Muscle of back (tissue), 13 donors: ENCODE measurements at places on chromosomes 3 and 15. TPM values are rescaled to one million over a fixed set of nuclear protein-coding genes. Genes with fewer than 3 reads are reported as not detected.

- DNase-seq = peak; percentile 97
These were observed 49.7 kb downstream of the PDHB start for GRCh38 chr3:58383904-58384303.

- DNase-seq = no peak
These were observed 226.6 kb downstream of the ADAMTS17 start for GRCh38 chr15:100115066-100115710.

The CCRL2 gene
- 0.35 TPM for polyA plus RNA-seq

DNA sequence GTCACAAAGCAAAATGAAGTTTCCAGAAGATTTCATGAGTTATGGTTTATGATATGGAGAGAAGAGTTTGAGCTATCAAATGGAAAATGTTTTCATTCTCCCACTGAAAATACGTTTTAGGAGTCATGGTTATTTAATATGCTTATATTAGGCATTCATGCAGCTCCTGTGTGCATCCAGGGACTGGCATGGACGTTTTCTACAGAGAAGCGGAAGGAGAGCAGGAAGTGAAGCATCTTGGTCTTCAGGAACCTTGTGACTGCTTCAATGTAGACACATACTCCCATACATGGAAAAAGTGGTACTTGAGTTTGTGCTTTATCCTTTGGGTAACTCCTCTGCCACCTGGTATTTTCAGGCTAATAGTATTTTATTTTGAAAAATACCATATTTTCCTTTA is 43.3 kb upstream of the TOP2B start:
- DNase-seq = no peak

The ZBTB20 gene
- 4.5 TPM for polyA plus RNA-seq

The UROC1 gene
- not detected for polyA plus RNA-seq

DNA sequence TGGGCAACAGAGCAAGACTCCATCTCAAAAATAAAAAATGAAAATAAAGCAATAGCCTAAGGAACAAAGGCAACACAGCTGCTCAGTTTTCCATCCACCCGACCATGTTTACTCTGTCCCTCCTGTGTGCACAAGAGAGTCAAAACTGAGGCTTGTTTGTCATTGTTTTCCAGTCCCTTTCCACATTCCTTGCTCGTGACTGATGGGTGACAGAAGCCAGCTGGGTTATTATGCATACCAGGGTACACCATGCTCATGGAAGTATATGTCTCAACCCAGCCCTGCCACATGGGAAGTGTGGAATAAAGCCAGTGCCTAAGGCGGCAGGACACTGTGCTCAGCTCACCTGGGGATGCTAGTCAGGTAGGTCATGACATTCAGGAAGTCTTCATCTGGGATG is 49.5 kb downstream of the MCF2L2 start:
- DNase-seq = no peak

DNA sequence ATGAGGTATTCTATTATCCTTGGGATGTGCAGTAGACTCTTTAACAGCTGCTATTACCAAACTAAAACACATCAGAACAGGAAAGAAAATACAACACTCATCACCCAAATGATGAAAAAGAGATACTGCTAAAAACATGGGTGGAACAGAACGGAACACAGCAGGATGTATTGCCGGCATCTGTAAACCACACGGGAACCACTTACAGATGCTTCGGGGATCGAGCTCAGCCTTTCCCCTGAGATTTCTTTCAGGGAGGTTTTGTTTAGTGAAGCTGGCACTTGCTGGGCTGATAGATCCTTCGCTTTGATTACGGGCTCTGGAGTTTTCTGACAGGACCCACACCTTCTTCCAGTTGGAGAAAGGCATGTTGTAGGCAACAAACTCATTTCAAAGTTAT is 182.3 kb upstream of the FAM3D start:
- DNase-seq = no peak

GRCh38 chr3:115577000-115577399 is 46.3 kb upstream of the GAP43 start:
- no peak for DNase-seq

The SST gene
- not detected for polyA plus RNA-seq

GRCh38 chr3:25728101-25728500 is 55.1 kb downstream of the NGLY1 start:
- no peak for DNase-seq

GRCh38 chr15:65612949-65613744 is 2.2 kb upstream of the INTS14 start:
- no peak for DNase-seq

The TOPBP1 gene
- 22.4 TPM for polyA plus RNA-seq

DNA sequence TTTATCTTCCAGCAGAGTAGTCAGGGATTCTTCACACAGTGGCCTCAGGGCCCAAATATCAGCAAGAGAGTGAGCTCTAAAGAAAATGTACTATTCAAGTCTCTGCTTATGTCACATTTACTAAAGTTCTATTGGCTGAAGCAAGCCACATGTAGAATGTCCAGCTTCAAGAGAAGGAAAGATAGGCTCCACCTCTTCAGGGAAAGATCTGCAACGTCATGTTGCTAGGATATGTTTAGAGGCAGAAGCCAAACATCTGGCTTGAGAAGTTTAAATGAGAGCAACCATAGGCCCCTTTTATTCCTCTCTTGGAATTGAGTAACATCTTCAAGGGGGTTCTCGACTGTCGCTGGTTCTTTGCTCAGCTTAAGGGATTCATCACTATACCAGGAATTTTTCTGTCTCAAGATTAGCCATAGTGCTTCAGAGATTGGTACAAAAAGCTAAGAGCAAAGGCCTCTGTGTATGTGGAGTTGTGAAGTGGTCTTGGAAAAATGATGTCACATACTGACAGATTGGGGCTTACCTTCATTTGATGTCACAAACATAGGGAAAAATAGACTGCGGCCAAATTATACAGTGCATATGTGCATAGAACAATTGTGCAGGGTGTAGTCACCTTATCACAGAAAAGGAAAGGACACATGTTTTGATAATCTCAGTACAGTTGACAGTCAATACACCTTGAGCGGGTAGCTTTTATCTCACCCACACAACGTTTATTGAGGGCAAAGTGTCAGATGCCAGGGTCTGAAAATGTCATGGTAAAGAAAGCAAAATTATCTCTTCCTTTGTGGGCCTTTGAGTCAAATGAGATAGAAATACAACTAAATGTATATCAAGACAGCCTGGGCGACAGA is 11.3 kb upstream of the THRB start:
- DNase-seq = peak; percentile 70

- no peak for DNase-seq
These were observed 3.9 kb downstream of the KATNBL1 start for GRCh38 chr15:34206011-34206410.

- no peak for DNase-seq
These were observed 103.8 kb downstream of the NR1D2 start for GRCh38 chr3:24048843-24049242.

DNA sequence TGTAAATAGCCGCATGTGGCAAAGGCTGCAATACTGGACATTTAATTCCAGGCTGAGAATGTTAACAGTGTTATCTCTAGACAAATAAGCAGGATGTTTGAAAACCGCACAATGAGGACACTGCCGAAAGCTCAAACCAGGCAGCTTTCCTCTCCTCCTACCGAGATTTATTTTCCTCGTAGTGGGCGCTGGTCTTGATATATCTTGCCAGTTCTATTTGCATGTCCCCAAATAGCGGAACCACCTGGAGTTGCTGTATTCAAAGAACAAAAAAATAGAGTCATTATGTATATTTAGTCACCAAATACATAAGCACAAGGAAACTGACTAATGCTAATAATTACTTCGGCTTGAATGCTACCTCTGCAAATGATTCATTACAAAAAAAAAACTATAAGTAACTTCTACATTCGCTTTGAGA is 46.5 kb downstream of the CYFIP1 start:
- no peak for DNase-seq

The RAB6B gene
- 9.3 TPM for polyA plus RNA-seq

- DNase-seq = no peak
These were observed 61.0 kb downstream of the TPRG1 start for GRCh38 chr3:189232790-189233189.

DNA sequence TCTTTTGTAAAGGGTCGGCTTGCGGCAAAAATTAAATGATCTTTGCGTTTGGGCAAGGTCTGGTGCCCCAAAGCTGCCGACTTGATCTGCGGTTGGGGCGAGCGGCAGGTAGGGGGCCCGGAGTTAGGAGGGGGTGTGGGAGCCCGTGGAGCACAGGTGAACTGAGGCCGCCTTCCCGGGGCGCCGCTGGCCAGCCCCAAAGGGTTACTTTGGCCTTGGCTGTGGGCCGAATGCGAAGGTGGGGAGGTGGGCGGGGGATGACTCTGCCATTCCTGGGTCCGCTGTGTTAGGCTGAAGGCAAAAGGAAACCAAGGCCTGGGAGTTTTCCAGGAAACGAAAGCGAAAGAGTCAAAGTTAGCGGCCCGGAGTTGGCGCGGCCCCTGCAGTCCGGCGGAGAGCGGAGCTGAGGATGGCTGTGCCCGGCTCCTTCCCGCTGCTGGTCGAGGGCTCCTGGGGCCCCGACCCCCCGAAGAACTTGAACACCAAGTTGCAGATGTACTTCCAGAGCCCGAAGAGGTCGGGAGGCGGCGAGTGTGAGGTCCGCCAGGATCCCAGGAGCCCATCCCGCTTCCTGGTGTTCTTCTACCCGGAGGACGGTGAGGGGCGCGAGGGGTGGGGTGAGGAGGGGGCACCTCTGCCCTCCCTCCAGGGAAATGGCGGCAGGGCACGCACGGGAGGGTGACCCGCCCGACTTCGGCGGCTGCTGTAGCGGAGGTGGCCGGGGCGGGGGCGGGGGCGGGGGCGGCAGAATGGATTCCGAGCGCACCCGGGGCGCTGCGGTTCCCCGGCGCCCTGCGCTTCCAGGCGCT is at the start of gene PARP14:
PARP14 (plus strand) TSS at position 365 of the 809 bp plus-strand sequence; CDS start at position 410, 45 bp downstream.
- DNase-seq = peak; percentile 93

The SLC22A13 gene
- not detected for polyA plus RNA-seq

GRCh38 chr3:73493543-73494308 is 131.0 kb downstream of the PDZRN3 start:
- no peak for DNase-seq

- DNase-seq = no peak
These were observed 1043.8 kb downstream of the OTOL1 start for GRCh38 chr3:162540421-162540820.

DNA sequence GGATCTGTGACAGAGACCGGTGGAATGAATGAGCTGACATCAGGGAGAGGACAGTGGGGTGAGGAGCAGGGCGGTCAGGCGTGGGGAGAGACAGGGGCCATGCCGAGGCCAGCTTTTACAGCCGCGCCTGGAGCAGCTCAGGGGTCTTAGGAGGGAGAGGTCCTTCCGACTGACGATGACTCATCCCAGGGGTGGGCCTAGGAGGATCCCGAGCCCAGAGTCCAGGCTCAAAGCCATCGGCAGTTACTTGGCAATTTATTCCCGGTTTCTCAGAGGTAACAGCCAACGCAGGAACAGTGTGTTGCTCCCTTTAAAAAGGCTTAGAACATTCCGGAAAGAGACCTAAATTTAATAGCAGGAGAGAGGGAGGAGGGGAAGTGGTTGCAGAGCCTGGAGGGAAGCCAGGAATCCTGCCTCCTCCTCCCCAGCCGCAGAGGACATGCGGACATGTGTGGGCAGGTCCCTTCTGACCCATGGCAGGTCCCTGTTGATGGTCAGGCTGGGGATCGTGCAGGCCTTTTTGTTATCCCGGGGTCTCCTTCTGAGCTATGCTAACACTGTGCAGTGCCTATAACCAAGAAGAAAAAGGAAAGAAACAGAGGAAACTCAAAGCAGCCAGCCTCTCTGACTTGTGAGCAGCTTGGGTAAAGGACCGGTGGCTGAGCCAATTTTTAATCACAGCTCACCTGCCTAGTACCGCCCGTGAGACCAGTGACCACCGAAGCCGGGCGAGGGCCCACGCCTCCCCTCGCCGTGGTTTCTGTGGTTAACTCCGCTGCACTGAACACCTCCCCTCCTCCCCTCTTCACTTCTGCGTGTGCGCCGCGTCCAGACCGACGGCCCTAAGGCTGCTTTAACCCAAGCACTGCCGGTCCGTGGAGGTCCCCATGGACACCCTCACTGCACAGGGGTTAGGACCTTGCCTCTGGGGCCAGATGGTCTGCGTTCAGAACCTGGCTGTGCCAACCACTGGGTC is 392.4 kb upstream of the PROK2 start:
- no peak for DNase-seq

The AADACL2 gene
- not detected for polyA plus RNA-seq

DNA sequence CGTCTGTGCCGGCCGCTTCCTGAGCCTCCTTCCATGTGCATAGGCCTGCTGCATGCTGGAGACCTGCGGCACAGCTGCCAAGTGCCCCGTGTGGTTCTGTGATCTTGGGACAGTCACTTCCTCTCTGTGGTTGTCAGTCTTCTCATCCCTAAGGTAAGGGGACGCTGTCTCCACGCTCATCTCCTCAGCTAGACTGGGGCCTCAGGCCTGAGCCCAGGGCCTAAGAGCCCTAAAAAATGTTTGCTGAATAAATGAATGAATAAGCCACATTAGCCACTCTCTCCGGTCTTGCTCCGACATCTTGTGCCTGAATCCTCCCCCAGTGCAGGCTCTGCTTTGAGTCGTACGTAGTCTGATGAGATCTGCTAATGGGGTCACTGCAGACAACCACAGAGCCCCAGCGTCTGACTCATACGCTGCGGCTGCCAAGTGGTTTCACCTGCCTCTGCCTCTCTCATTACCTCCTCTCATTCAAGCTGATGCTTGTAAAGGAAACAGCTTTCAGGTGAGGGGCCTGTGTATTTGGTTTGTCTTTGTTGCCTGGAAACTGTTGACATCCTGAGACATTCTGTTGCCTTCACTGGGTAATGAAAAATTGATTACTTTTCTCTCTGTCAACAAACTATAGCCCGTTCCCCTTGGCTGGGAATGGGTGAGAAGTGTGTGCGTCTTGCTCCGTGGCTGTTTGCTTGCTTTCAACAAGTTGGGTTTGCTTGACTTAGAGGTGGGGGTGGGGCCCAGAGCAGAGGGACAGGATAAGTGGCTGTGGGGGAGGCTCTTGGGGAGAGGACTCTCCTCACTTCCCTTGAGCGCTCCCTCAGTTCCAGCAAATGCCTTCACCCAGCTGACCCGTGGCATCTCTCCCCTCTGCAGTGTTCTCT is 15.9 kb downstream of the RPLP1 start:
- no peak for DNase-seq

DNA sequence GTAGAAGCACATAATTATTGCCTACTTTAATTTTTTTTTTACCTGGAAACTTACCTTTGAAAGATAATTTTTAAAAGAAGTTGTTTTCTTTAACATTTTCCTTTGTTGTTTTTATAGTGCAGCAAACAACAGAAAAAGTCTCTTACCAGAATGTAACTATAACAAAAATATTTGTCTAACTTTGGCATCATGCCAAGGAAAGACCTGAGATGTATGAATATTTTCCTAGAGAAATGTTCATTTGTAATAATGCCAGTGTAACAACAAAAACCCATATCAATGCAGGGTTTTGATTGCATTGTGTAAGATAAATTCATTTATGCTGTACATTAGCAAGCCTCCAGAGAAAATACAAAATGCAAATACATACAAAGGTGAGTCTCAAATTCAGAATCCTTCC is 775.7 kb downstream of the SI start:
- no peak for DNase-seq

DNA sequence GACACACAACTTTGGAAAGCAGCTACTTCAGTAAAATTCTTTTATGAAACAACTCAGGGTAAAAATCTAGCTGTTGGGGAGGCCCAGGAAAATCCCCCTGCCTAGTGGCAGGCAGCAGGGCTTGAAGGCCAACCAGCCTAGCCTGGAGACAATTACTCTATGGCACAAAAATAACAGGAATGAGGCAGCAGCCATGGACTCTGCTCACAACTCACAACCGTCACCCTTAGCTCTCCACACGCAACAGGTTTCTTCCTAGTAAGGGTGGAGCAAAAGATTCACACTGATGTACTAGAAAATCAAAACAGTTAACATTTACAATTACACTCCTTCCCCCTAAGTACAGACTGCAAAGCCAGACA is 530 bp upstream of the FBXL22 start:
- no peak for DNase-seq

- no peak for DNase-seq
These were observed 4.3 kb upstream of the EIF3J start for GRCh38 chr15:44532689-44533088.

The ITPKA gene
- 0.66 TPM for polyA plus RNA-seq
